Activated T-helper 17 cell treated with anti-CD3 and anti-CD28 coated beads, Interleukin-2, amount 50 U/mL, for 72 hours (primary cell): ENCODE measurements at places on chromosomes 11 and 22. TPM values are rescaled to one million over a fixed set of nuclear protein-coding genes. Genes with fewer than 3 reads are reported as not detected.

DNA sequence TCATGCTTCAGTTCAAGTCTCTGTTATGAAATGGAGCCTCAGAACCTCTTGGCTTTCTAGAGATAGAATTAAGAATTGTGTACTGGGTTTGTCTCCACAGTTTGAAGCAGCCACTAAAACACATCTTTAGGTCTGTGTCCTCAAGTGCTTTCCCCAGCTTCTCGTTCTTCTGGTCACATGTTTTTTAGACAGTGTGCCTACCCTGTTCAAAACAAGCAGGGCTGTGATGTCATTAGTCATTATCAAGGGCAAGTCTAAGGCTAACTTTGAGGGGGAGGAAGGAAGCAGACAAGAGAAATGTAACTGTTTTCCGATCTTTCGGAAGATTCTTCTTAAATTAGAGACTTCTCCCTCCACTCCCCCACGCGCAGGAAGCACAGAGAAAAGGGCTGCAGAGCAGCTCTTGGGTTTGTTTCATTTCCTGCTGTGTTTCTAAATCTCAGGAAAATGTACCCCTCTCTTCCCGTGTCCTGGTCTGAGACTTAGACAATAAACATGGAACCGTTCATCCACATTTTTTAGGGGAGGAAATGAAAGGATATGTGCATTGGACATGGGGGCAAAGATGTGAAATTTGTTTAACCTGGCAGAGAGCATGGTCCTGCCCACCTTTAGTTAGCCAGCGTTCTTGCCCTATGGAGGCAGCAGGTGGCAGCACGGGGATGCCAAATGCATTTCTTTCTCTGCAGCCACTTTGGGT, 3.1 kb downstream of the AKIP1 start:
- ATAC-seq = peak; percentile 42

- ATAC-seq = no peak
Observed at GRCh38 chr11:9462172-9462799, 1.5 kb downstream of the ZNF143 start.

GRCh38 chr11:5088556-5088955, 19.2 kb downstream of the OR52E1 start:
- no peak for ATAC-seq

TMPRSS5 gene
- 0.52 TPM for total RNA-seq

TYR gene
- total RNA-seq = not detected
